Liver (tissue), 10 donors: ENCODE measurements at places on chromosomes 3 and 15. TPM values are rescaled to one million over a fixed set of nuclear protein-coding genes. Genes with fewer than 3 reads are reported as not detected.
A peak's percentile ranks its signal among the peaks of the same experiment; 100 is the strongest.

GRCh38 chr3:17979911-17980310, 237.5 kb upstream of the TBC1D5 start:
- no peak for DNase-seq

- DNase-seq, result no peak
Measured at GRCh38 chr15:74133694-74134386, 3.5 kb downstream of the ISLR2 start.

- DNase-seq, result no peak
Measured at GRCh38 chr3:127274200-127274760, 13.6 kb downstream of the PRR20G start.

DNA sequence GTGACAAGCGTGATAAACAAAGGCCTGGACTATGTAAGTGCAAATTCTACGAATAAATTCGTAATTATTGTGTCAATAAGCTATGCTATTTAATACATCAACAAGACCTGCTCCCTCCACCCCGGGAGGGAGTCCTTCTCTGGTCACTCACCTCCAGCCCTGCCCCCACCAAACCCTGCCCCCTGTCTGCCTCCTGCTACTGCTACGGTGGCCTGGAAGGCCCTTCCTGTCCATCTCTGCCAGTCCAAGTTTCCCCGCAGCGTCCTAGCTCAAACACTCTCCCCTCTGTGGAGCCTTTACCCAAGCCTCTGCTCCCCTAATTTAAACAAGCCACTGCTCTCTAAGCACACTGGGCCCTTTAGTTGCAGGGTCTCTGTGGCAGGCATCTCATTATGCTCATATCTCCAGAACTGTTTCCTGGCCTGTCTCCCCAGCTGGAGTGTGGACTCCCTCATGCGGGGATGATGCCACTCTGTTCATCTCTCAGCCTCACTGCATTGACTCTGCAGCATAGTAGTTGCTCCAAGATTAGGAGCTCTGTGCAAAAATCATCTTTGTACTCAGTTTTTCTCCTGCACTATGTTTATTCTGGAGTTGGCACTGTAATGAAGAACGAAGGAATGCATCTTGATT, 241.2 kb downstream of the NTRK3 start:
- no peak for DNase-seq

CASR gene
- total RNA-seq, result 0.05 TPM

LACTB gene
- 13.2 TPM for total RNA-seq

DNA sequence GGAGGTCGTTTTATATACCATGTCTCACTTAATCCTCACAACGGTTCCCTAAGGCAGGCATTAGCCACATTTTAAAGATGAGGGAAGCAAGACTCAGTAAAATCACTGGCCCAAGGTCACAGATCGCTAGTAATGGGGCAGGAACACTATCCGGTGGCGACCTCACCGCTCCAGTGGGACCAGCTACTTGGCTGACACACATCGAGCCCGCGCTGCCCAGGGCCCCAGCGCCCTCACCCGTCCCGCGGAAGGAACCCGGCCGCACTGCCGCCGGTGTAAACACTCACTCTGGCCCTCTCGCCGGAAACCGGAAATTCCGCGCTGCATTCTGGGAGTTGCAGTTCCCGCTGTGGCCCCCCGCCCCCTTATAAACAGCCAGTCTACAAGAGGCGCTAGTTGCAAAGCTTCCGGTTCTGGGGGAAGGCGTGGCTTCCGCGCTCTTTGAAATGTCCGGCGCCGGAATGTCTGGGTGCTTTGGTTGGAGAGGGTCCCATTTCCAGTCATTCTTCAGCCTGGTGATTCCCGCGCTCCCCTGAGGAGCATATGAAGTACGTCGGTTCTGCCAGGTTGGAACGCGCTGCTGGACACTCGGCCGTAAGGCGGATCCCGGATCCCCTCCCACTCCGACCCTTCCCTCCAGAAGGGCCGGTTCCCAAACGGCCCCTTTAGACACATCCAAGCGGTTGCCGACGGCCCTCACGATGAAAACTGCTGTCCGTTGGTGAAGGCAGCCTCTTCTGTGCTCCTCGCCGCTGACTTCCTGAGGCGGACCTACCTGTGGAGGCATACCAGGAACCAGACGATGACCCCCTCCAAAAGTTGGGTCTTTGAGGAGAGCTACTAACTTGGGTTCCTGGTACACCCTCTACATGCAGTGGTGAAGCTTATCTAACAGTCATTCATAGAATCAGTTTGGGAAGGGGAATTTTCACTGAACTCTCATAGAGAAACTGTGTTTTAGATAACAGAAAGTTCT, at the start of gene UBL7:
Gene UBL7 (minus strand): TSS at position 290 of the 976 bp plus-strand sequence. CDS start 2,293 bp downstream, outside the sequence.
- DNase-seq, result peak; percentile 98

GRCh38 chr3:34882764-34883163, 756.6 kb upstream of the ARPP21 start:
- no peak for DNase-seq

DNA sequence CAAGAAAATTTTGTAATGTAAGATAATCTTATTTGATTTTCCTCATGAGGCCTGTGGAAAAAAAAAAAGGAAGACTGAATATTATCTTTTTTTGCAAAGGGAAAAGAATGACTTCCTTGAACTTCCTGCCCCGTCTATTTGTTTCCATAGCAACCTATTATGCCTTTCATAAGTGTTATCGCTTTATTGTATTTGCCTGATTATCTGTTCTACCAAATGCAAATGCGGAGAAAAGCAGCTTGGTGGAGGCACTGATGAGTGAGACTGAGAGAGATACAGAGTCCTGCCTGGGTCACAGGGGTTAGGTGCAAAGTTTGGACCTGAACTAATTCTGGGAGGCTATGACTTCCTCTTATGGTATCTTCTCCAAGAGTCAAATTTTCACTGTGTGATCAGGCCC, 334.0 kb upstream of the KCNMB2 start:
- no peak for DNase-seq

DNA sequence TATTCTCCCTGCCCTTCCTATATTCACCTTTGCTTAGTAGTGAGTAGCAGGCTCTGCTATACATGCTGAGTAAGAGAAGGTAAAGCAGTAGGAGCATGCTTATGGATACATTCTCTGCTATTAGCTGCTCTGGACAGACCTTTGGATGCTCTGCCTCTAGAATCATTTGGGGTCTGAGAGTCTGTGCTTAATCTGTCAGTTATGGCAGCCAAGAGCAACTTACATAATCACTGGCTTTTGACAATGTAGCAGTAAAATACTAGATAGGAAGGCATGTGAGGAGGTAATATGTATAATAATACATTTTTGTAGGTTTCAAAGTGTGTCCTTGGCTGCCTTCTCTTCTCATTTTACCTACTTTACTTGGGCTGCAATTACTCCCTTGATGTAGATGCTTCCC, 277.7 kb downstream of the GAP43 start:
- DNase-seq, result no peak

DNA sequence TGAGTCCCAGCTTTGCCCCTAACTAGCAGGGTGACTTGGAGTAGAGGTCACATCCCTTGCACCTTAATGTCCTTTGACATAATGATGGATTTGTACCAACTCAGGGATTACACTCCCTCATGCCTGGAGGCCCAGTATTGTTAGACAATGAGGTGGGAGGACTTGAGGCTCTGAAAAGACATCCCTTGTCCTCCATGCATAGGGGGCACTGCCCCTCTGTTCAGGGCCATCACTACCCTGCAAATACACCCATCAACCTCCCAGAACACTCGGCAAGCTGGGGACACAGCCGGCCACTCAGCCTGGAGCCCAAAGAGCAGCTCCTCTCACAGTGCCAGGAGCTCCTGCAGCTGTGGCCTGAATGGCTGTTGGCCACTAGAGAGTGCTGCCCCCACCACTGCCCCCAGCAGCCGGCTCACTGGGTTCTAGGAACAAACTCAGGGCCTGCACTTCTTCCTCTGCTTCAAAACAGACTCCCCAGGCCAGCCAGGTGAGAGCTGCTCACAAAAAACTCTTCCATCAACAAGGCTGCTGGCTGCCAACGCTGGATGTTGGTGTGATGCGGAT, 90.2 kb downstream of the GABRB3 start:
- no peak for DNase-seq

GRCh38 chr3:154098376-154098775, 22.8 kb upstream of the ARHGEF26 start:
- DNase-seq, result no peak

NDN gene
- 3.8 TPM for total RNA-seq

NUP210 gene
- total RNA-seq, result 38.6 TPM

GRCh38 chr3:154758109-154758868, 321.8 kb upstream of the MME start:
- no peak for DNase-seq

TRH gene
- 0.28 TPM for total RNA-seq

PLS1 gene
- total RNA-seq, result 21.9 TPM

ALDH1A2 gene
- 22.7 TPM for total RNA-seq

ALG1L2 gene
- total RNA-seq, result not detected

LRRC3B gene
- 0.19 TPM for total RNA-seq

DNA sequence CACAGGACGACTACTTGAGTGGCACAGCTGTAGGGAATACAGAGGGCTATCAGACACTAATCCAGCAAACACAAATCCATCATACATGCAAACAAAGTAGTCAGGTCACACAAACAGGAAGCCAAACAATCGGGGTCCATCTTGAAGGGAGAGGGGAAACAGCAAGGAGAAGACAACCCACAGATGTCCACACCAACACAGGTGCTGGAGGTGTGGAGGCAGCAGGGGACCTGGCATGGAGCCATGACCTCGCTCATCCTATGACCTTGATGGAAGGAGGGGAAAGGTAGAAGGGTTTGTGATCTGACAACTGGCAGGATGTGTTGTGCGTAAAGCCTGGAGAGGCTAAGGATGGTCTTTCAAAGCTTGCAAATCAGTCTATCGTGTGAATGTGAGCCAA, 39.9 kb upstream of the SKOR1 start:
- no peak for DNase-seq

DNA sequence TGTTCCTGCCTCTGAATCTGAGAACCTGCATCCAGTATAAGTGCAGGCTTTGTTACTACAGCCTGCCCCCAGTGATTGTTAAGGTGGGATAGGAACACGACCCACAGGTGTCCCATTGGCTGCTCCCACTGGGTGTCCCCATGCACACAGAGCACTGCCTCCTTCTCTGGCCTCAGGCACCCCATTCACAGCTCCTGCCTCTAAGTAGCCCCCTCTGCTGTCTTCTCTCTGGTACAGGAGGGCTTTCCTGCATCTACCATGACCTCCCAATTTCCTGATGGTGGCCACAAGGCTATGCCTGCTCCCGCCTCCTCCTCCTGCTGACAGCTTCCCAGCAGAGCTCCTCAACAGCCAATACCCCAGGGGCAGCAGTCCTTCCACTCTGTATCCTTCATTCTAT, 238.6 kb upstream of the TMC3 start:
- no peak for DNase-seq

- no peak for DNase-seq
Measured at GRCh38 chr15:59434481-59434880, 3.5 kb upstream of the FAM81A start.

CADM2 gene
- 0.92 TPM for total RNA-seq

MYL3 gene
- 1.3 TPM for total RNA-seq

DNA sequence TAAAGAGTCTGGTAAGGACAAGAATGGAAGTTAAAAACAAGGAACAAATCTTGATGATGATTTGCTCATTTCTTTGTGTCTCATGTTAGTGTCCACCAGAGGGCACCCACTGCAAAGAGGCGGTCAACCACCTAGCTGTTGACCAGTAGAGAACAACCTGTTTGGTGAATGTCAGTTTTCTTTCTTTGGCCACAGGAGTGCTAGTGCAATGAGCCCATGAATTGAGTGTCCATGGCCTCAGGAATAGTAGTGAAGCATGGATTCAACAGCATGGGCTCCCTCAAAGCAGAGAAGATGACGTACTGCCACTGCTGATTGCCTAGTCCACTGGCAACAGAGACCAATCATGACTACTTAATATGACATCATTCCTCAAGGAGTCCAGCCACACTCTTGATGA, 10.7 kb upstream of the CNTN6 start:
- DNase-seq, result no peak

PARP9 gene
- 74.0 TPM for total RNA-seq

LRRN1 gene
- total RNA-seq, result 0.59 TPM

DNA sequence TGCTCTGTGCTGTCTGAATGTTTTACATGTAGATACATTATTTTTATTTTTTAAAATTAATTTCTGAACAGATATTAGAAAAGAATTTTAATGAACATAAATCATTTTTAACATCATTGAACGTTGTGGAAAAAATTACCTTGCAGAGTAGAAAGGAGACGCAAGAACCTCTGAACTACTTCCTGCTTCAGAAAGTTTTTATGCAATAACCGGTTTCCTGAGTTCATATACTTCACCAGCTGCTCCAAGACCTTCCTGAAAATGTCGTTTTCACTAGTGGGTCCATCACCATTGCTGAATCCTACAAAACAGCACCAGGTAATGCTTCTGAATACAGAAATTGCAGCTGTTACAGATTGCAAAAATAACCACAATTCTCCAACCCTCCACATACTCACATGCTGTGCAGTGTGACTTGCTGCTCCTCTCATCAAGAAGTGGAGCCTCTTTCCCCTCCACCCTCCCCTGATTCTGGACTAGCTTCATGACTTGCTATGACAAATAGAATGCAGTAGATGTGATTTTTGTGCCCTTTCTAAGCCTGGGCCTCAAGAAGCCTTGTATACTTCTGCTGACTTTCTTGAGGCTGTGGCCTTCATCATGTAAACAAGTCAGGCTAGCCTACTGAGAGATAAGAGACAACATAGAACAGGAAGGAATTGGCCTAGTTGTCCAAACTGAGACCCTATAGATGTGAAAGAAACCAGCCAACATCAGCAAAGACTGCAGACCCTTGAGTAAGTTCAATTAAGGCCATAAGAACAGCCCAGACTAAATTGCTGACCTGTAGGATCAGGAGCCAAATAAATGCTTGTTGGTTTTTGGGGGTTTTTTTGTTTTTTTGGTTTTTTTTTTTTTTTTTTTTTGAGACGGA, 80.4 kb downstream of the TRANK1 start:
- no peak for DNase-seq

- no peak for DNase-seq
Measured at GRCh38 chr15:85620690-85621049, 174.1 kb downstream of the KLHL25 start.

DNA sequence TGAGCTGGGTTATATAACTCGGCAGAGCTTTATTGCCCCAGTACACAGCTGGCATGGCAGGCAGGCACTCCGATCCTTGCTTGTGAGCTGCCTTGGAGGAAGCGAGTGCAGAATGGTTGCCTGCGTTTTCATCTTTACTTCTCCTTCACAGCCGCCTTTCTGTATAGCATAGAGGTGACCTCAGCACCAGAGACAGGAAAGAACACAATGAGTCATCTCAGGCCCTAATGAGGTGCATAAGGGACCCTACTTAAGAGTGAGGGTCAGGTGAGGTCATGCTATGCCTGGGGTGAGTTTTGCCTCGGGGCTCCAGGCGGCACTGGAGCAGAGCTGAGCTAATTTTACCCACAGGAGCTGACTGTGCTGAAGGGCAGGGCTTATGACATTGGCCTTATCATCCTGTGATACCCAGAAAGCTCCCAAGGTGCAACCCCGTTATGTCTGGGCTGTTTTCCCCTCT, 43.5 kb downstream of the LPP start:
- no peak for DNase-seq

TM6SF1 gene
- 2.1 TPM for total RNA-seq

ALCAM gene
- 46.3 TPM for total RNA-seq

DNA sequence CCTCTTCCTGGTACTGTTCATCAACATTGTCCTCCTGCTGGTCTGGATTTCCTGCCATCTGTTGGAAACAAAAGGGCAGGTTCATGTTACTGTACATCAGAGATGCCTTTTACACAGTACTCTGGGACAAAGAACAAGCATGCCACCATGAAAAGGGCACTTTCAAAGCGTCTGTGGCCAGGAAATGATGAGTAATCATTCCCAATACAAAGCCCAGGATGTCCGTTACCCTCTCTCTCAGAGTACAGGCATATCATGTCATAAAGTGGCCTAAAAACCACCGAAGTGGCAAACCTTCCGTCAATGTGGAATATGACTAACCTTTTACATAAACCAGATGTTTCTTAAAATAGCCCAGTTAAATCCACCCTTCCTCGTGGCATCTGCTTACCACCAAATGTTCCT, 71.2 kb downstream of the GOLIM4 start:
- DNase-seq, result no peak

IGF2BP2 gene
- 2.1 TPM for total RNA-seq
